ENCODE measurements at places on chromosomes 3 and 15.

- no peak for DNase-seq
These were observed 149.9 kb upstream of the STT3B start for GRCh38 chr3:31382856-31383255.

DNA sequence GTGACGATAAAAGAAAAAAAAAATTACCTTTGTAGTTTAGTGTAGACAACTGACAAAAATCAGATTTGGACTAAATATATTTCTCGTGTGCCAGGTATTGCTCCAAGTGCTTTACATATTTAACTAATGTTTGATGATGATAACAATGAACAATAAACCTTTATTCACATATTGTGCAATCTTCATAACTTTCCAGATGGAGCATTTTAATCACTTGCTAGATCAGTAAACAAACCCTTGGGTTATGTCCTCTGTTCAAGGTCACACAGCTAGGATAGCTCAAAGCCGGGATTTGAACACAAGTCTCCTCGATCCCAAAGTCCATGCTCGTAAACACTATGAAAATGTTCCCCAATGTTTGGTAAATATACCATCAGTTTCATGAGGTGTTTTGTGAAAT is 14.5 kb downstream of the NCEH1 start:
- DNase-seq = no peak

DNA sequence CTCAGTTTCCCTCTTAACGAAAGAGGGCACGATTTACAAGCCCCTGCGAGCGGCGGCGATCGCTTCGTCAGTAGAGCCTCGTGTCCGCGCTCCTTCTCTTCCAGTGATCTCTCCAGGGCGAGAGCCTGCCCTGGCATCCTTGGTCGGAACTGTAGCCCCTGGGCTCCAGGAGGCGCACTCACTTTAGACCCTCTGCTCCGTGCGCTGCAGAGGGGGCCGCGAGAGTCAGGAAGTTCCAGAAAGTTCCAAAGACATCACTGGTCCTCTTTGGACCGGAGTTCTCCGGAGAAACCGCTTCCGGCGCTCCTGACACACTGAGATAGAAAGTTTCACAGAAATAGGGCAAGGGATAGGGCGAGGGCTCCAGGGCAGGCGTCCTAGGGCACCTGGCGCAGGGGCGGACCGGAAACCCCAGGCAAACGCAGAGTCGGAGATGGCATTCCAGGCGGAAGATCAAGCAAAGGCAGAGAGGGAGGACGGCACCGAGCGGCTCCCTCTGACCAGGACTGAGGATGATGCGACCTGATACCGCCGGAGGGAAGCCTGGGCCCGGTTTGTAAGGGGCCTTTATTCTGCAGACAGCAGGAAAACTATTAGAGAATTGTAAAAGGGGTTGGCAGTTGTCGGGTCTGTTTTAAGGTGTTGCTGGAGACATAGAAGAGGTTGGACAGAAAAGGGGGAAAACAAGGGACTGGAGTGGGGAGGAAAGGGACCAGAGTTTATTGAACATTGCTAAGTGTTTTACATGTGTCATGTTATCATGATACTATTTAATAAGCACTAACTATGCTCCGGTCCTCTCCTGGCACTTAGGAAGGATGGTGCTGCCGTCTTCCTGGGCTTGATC is 1.3 kb upstream of the CPEB1 start:
- DNase-seq = no peak

- no peak for DNase-seq
These were observed 37.0 kb upstream of the LMCD1 start for GRCh38 chr3:8464668-8465067.

GRCh38 chr3:2274526-2274925 is 175.9 kb downstream of the CNTN4 start:
- no peak for DNase-seq

DNA sequence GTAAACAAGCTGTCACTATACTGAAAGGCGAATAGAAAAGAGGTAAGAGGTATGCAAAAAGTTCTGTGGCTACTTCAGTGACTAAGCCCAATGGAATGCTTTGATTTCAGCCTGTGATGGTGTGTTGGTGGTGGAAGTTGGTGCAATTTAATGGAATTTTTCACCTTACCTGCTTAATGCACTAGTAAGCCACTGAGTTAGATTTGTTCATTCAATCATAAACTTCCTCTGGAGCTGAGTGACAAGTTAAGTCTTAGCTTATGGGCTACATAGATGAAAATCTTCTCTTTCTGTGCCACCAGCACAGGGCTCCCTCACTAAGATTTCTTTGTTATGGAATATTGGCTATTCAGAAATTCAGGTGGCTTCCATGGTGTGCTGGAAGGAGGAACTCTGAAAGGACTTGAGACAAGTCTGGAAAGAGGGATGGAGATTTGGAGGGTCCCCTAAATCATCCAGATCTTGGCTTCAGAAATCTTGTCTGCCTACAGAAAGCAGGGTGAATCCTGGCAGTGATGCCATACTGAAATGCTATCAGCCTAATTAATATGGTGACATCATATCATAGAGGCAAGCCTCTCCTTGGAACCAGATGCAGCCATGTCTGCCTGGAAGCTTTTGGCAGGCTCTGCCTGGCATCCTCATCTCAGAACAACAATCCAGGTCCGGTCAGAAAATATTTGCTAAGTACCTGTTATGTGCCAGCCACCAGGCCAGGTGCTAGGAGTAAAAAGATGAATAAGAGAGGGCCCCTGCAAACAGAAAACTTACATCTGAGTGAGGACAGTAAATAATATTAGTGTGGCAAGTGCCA is 8.1 kb upstream of the GAP43 start:
- peak; percentile 39 for DNase-seq

DNA sequence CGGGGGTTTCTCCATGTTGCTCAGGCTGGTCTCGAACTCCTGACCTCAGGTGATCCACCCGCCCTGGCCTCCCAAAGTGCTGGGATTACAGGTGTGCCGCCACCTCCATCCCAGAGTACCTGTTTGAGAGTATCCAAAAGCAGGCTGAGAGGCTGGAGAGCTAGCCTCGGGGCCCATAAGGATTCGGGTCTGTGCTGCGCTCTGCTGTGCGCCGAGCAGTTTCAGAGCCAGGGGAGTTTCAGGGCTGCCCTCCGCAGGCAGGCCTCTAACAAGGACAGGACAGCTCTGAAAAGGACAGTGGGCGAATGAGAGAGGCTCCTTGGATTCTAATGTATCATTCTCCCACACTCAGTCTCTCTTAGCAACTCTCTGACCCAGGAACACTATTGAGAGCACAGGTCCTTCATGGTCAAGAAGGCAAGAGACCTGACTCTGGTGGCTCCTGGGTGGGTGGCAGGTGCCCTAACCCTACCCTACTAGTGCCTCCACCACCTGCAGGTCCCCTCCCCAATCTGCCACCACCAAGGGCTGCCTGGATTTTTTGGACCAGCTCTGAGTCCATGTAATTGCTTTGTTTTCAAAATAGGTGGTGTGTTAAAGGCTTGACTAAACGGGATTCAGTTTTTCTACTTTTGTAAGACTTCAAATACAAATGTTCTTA is 27.8 kb downstream of the MAGEF1 start:
- DNase-seq = no peak

DNA sequence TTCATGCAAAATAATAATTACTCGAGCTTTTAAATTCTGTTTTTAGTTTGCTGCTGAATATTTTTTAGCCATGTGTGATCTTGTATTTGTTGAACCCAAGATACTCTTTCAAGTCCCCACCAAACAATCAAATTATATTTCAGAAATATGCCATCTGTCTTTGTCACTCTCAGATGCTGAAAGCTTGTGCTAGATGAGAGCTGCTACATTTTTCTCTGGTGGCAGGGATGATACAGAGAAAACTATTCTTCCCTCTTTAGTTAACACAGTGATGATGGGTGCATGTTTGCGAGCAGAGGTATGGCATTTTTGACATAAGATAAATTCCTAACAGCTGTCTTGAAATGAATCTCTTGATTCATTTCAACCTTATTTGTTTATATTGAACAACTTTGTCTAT is 100.6 kb upstream of the NPHP3 start:
- DNase-seq = no peak

DNA sequence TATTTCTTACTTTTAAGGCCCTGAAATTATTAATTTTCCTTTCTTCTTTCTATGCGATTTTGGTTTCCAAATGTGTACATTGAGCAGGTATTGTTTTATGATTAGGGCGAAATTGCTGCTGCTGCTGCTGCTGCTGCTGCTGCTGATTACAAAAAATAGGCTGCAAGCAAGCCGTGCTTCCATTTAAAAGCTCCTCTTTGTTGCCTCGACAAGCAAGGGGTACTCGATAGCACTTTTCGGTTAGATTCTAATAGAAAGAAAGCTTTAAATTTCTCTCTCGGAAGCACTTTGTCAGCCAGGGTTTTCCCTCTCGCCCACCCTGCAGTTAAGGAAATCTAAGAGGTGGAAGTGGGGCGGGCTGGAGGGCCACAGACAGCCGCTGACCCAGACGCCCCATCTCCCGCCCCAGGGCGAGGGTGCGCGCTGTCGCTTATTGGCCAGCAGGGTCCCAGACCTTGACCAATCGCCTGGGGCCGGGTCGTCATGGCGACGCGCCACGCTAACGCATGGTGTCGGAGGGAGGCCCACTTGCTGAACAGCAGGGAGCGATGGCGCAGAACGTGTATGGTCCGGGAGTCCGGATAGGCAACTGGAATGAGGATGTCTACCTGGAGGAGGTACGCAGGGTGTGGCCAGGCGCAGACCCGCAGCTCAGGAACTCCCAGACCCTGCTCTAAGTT is at the start of gene CFAP161:
TSS of gene CFAP161 (plus strand) at position 489 of the 680 bp plus-strand sequence. CDS start at position 549, 60 bp downstream.
- DNase-seq = no peak

DNA sequence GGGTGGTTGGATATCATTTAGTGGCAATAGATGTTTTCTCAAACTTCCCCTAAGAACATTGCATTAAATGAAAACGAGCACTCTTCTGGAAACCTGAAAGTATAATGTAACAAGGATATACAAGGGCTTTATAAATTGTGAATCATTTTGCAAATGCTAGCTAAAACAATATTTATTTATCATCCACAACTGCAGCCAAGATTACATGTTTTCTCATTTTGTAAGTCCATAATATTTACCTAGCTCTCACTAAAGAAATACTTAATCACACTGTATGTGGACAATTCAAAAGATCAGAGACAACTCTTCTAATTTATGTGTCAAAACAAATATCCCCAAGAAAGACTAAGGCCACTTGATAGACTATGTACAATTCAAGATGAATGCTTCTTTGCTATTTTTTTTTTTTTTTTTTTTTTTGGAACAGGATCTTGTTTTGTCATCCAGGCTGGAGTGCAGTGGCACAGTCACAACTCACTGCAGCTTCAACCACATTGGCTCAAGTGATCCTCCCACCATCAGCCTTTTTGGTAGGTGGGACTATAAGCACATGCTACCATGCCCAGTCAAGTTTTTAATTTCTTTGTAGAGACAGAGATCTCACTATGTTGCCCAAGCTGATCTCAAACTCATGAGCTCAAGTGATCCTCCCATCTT is 427.7 kb upstream of the THBS1 start:
- no peak for DNase-seq

DNA sequence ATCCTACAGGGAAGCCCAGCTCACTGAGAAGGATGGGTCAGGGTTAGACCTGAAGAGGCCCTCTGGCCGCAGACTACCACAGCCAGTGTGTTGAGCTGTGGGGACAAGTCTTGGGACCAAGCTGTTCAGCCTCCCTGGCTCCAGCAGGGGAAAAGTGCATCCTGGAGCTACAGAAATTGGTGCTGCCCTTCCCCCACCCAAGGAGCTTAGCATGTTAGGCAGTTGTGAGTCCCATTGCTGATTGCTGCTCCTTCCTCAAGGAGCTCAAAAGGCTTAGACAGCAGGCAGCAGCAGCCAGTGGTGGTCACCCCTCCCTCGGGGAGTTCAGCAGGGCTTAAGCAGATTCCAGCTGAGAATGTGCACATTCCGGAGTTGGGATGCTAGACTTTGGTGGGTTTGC is 165.6 kb downstream of the ATP8B4 start:
- no peak for DNase-seq

DNA sequence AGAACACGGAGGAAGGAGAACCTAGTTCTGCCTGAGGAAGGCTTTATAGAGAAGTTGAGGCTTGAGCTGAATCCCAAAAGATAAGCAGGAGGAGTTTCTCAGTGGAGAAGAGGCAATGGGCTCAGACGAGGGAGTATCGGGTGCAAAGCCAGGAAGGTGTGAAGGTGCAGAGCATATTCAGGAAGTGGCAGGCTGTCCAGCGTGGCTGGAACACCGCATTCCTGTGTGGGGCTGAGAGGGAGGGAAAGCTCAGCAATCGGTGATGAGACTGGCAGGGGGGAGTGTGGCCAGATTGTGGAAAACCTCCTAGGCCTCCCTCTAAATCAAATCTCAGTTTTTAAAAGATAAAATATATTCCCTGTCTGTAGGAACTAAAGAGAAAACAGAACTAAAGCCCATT is 63.0 kb downstream of the ARHGAP31 start:
- no peak for DNase-seq

GRCh38 chr3:29932696-29933325 is 651.9 kb downstream of the RBMS3 start:
- DNase-seq = no peak

- no peak for DNase-seq
These were observed 363.0 kb downstream of the NR2F2 start for GRCh38 chr15:96693515-96693914.

GRCh38 chr3:118761291-118761606 is 273.4 kb downstream of the IGSF11 start:
- no peak for DNase-seq

DNA sequence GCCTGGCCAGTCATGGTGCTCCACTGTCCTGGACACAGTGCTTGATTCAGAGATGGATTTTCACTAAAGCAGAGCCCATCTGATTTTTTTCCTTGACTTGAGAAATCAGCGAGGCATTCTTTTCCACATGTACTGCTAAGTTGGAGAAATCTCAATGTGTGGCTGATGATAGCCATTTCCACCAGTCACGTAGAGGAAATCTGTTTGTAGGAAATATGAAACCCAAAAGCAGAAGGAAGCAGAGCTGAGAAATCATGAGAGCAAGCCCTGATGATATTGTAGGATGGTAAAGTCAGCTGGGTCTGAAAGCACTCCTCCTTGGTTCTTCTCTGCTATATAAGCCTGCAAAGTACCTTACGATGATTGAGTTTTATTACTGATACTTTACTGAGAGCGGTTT is 1233.4 kb downstream of the ROBO2 start:
- no peak for DNase-seq

GRCh38 chr15:101207867-101208288 is 44.0 kb downstream of the CHSY1 start:
- no peak for DNase-seq

DNA sequence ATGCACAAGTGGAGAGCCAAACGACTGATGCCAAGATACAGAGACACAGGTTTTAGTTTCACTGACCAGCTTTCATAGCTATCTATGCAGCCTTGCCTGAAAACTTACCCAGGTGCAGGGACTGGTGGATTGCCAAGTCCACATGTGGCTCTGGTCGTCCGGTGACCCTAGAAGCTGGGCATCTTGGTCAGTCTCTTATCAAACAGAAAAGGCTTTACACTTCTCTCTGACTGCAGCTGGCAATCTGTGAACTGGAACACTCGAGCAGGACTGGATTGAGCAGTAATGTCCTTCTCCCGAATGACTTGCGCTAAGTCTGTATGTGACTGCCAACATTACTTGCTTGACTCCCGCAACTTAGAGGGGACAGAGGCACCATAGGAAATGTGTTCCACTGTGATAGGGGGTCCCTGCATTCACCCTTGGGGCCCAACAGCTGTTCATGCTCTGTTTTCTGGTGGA is 63.0 kb upstream of the SIAH2 start:
- DNase-seq = no peak

Measured in epithelial cell of proximal tubule (primary cell).